ENCODE measurements at places on chromosomes 12 and 14. TPM values are rescaled to one million over a fixed set of nuclear protein-coding genes. Genes with fewer than 3 reads are reported as not detected.

Gene FAM186B
- total RNA-seq, result 0.44 TPM

Gene TMEM132D
- not detected for total RNA-seq

Gene MYL2
- 8,427 TPM for total RNA-seq

Gene TAS2R30
- 0.25 TPM for total RNA-seq

Gene RPAP3
- total RNA-seq, result 28.5 TPM

Gene CLECL1
- not detected for total RNA-seq

Gene TBX5
- total RNA-seq, result not detected

DNA sequence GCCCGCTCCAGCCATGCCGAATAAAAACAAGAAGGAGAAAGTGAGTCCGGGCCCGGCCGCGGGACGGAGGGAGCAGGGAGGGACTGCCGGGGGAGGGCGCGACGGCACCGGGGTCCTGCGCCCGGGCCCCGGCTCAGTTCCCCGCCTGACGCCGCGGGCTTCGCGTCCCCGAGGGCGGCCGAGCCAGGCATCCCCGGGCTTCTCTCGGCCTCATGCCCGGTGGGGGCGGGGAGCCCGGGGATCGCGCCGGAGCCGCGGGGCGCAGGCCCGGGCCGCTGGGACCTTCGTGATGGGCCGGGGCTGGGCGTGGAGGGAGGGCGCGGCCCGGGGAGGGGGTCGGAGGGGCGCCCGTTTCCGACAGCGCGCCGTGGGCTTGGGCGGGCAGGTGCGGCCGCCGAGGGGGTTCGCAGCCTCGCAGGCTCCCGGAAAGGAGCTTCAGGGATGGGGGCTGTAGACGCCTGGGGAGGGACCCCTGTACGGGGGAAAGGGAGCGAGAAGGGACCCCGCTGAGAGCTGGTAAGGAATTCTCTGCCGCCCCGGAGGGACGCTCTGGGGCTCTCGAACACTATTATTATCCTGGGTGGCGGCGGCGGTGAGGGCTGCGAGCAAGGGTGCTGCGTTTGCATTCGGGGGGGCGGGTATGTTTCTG lies 496 bp downstream of the PPP2R5C start:
- no peak for DNase-seq

- no peak for DNase-seq
Measured at GRCh38 chr14:99348816-99349614, 77.0 kb upstream of the BCL11B start.

DNA sequence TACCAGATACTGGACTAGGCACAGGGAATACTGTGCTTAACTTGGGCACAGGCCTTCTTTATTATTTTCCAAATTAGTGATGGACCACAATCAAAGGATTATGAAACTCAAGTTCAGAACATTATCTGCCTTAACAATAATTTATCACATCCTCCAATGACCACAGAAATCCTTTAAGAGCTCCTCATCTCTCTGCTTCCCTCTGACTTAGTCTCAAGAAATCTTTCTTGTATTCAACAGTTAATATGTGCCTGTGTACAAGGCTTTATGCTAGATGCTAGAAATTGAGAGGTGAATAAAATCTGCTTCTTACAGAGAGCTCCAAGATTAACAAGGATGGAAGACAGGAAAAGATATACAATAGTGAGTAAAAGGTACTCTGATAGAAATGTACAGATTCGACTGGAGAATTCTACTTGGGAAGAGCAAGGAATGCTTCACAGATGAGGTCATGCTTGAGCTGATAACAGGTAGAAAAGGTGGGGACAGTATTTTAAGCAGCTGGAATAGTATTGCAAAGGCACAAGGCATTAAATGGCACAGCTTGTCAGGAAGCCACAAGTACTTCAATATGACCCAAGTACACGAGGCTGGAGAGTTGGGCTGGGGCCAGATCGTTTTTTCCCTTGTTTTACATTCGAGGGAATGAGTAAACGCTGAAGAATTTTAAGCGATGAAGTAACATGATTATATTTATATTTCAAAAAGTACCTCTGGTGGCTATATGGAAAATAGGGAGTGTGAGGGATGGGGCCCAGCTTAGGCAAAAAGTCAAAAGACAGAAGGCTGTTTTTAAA lies 55.1 kb upstream of the ARID2 start:
- no peak for DNase-seq

DNA sequence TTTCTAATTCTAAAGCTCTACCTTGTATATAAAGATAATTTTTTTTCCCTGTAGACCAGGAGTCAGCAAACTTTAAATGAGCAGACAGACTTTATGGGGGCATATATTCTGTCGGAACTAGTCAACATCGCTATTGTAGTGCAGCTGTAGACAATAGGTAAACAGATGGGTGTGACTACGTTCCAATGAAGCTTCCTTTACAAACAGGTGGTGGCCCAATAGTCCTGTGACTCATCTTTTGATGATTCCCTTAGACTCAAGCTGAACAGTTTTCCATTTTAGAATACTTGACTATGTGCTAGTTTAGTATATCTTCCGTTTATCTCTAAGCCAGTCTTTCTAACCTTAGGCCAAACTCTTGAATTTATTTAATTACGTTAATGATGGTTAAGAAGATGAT lies 16.3 kb downstream of the MUCL1 start:
- DNase-seq, result no peak

DNA sequence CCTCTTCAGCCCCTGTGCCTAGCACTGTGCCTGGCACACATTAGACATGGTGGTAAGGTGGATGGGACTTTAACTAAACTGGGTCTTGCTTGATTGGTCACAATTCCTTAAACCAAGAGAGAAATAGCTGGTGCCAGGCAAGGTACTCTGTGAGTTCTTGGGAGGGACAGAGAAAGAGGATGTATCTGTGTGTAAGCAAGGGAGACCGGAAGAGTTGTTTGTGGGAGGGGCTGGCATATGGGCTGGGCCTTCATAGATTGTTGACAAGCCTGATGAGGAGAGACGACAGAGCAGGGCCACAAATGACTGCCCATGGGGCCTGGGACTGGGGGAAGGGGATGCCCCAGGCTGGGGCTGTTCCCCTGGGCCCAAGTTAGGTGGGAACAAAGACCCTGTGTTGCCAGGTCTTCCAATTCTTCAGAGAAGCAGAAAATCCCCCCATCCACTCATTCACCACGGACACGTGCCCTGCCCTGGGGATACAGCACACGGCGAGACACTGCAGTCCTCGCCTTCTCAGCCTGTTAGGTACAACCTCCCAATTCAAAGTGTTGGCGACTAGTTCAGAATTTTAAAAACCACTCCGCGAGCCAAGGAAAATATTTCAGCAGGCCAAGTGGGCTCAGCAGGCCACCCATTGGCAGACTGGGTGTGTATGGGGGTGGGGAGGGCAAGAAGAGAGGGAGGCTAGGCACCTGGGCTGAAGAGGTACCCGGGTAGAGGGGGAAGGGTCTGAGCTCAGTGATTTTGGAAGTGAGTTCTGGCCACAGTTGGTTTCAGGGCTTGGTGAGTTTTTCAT lies 11.4 kb upstream of the CYP46A1 start:
- no peak for DNase-seq

DNA sequence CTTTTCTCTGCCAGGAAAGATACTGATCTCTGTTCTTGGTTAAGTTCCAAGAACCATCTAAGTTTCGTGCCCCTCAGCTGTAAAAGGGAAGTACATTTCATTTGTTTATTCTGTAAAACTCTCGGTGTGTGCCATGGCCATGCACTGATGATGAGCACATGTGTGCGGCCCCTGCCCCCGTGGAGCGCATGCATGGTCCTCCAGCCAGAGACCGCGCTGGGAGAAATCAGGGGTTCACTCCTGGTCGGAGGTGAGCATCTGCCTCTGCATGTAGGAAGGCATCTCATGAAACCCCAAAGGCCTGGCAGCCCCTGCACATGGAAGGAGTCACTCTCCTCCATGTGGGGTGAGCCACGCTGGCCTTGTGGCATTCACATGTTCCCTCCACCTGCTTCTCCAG lies 102.5 kb upstream of the RTL1 start:
- DNase-seq, result no peak

DNA sequence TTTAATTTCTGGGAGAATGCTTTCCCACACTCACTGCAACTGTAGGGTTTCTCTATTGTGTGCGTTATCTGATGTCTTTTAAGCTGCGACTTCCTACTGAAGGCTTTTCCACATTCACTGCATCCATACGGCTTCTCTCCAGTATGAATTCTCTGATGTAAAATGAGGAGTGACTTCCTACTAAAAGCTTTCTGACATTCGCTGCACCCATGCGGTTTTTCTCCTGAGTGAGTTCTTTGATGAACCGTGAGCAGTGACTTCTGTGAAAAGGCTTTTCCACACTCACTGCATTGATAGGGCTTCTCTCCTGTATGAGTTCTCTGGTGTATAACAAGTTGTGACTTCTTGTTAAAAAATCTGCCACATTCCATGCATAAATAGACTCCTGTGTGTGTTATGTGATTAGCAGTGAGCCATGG lies 29.7 kb downstream of the ZNF605 start:
- DNase-seq, result no peak

DNA sequence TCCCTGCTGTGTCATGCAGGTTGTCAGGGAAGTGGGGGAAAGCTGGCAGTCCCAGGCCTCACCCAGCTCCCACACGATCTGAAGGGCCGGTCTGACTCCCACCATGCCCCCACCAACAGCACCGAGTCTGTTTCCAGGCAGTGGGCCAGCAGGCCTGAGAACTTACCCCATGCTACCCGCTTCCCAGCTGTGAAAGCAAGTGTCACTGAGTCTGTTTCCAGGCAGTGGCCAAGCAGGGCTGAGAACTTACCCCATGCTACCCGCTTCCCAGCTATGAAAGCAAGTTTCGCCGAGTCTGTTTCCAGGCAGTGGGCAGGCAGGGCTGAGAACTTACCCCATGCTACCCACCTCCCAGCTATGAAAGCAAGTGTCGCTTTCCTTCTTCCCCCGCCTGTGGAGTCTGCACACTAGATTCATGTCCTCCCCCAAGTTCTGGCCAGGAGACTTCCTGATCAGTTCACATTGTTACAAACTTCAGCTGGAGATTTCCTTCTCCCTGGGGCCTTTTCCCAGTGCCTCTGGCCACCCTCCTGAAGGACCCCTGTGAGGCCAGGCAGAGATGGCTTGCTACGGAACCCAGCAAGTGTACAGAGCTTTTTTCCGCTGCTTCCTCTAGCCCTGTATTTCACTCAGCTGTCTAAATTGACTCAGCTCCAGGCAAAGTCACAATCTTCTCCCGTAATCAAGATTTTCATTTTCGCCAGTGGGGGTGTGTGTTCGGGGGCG lies 435.4 kb downstream of the TMTC2 start:
- no peak for DNase-seq

- no peak for DNase-seq
Measured at GRCh38 chr12:3980504-3981272, 107.5 kb upstream of the PARP11 start.

DNA sequence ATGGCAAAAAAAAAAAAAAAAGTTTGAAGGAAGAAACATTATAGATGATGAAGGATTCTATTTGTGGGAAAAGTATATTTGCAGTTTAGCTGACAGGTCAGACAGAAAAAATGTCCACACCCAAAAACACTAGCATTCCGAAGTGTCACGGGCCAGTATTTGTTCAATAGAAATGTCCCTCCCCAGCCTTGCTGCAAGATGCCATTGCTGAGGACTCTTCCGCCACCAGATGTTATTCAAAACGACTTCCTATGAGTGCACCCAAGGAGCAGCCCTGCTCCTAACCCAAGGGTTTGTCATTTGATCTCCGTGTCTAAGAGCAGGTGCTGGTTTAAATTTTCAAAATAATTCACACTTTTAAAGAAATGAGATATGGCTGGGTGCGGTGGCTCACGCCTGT lies 163.1 kb downstream of the GCH1 start:
- no peak for DNase-seq

DNA sequence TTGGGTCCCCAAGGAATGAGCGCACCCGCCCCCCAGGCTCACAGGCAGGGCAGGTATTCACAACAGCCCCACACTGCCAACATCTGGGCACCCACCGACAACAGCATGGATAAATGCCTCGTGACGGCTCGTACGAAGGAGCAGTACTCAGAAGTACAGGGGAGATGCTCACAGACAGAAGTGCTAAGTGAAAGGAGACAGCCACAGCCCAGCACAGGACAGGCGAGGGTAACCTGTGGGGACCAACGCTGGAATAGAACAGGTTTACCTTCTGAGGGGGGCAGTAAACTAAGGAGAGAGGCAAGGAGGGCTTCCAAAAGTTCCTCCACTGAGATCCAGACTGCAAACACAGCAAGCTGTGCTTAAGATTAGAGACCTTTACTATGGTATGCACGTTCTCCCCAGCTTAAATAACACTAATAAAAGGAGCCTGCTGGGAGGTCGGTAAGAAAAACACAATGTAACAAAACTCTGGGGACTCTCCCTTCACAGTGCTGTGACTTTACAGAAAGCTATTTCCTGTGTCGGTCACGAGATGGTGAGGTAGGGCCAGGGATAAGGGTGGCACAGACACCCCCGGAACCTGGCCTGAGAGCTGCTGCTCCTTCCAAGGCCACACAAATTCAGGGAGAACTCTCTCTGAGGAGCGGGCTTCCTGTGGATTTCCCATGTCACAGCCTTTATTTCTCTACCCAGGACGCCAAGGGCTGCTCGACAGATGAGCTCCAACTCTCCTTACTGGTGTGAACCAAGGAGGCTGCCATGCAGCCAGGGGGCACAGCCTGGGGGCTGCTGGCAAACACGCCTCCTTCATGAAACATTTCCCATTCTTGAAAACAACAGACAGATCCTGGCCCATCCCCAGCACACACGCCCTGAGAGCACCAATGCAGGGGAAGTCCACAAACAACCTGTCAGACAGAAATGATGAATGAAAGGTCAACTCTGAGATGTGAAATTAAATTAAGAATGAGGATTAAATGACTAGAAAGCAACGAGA lies 26.3 kb downstream of the SLC15A4 start:
- peak; percentile 52 for DNase-seq

- no peak for DNase-seq
Measured at GRCh38 chr12:111186347-111186746, 182.5 kb downstream of the PHETA1 start.

GRCh38 chr14:102316338-102316742 lies 3.2 kb upstream of the ZNF839 start:
- no peak for DNase-seq
